Calu3 (cell line): ENCODE measurements at places on chromosomes 16 and 17.
A peak's percentile ranks its signal among the peaks of the same experiment; 100 is the strongest.

DNA sequence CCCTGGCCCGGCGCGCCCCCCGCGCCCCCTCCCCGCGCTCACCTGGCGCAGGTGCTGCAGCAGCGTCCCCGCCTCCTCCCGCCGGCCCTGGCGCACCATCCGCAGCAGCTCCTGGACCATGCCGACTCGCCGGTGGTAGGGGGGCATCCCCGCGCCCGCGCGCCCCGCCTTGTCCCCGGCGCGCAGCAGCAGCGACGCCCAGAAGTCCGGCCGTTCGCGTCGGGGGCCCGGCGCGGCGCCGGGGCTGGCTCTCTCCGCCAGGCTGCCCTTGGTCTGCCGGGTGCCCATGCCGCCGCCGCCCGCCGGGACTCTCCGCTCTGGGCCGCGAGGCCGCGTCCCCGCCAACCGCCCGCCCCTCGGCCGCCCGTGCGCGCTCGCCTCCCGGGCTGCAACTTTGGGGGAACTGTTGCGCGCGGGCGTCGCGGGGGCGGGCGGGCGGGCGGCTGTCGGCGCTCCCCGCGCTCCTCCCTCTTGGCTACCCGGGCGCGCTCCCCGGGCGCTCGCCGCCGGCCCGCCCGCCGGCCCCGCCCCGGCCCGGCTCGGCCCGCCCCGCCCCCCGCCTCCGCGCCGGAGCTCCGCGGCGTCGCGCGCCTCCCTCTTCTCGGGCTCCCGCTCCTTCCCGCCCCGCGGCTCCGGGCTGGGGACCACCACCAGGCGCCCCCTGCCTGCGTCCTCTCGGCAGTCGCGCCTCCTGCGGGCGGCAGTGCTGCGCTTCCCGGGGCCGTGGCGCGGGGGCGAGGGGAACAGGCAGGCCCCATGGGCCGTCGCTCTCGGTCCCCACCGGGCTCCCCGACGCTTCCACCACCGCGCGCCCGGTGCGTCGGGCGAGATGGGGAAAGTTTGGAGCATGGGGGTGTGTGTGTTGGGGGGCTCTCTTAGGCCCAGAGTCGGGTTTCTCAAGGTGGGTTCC is at the start of gene LRRC75A:
Gene LRRC75A, minus strand, starts transcription at position 491 of the 910 bp plus-strand sequence. Its CDS starts 203 bp downstream, at position 288.
- H3K36me3 ChIP-seq = peaks cover 6% of the 10 kb centered on the region
- no peak within 1 kb of the TSS for H3K27ac ChIP-seq
- peak within 1 kb of the TSS; percentile 65 for H3K4me3 ChIP-seq
- peak; percentile 45 for DNase-seq

DNA sequence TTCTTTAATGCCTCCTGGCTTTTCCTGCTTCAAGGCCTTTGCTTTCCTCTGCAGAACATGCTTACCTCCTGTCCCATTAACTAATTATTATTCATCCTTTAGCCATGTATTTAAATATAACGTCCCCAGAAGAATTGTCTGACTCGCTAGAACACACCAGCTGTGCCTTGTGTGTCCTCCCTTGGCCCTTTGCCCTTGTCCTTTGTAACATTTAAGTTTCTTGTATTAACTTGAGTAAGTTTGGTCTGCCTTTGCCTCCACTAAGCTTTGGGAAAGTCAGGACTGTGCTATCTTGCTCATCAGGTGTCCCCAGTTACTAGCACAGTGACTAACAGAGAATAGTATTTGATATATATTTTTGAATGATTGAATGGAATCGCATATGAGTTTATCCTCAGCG is 29.6 kb upstream of the ABCA9 start:
- no peak overlapping the region for H3K27ac ChIP-seq
- H3K36me3 ChIP-seq = no peaks in the 10 kb centered on the region
- no peak overlapping the region for H3K4me3 ChIP-seq
- no peaks in the 10 kb centered on the region for H3K27me3 ChIP-seq
- peaks cover 18% of the 10 kb centered on the region for H3K4me1 ChIP-seq

DNA sequence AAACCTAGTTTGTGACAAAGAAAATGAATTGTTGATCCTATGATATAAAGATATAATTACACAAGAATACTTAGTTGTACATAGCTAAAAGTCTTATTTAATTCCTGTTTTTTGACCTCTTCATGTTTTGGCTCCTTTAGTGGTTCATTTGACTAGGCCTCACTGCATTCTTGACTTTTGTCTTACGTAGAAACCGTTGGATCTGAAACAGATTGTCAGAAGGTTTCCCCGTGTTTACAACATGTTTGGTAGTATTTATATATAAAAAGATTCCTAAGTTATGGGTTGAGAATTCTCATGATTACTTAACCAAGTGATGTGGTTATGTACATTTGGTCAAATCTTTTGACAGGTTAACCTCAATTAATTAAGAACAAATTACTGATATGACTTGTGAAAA is 162.8 kb downstream of the BCAS3 start:
- no peak overlapping the region for H3K27ac ChIP-seq
- H3K36me3 ChIP-seq = no peaks in the 10 kb centered on the region
- no peaks in the 10 kb centered on the region for H3K4me1 ChIP-seq
- no peaks in the 10 kb centered on the region for H3K27me3 ChIP-seq

DNA sequence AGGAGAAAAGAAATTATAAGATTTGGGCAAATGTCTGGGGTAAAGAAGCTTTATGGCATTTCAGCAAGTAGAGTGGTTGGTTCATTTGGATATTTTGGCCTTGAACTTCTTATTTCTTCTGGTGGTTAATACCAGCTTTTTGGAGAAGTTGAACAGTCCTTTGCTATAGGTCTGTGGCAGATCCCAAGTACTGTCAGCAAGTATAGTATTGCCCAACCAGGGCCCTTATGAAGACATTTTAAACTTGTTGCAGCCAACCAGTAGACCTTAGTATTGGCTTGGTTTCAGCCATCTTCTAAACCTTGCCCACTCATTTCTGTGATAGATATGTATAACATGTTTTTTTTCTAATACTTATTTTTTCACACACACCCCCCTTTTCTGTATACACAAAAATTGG is 2.2 kb downstream of the SP2 start:
- H3K27me3 ChIP-seq = peaks cover 12% of the 10 kb centered on the region
- H3K4me3 ChIP-seq = no peak overlapping the region
- DNase-seq = no peak
- H3K36me3 ChIP-seq = peaks cover 39% of the 10 kb centered on the region
